ENCODE measurements at places on chromosomes 1 and 21.

DNA sequence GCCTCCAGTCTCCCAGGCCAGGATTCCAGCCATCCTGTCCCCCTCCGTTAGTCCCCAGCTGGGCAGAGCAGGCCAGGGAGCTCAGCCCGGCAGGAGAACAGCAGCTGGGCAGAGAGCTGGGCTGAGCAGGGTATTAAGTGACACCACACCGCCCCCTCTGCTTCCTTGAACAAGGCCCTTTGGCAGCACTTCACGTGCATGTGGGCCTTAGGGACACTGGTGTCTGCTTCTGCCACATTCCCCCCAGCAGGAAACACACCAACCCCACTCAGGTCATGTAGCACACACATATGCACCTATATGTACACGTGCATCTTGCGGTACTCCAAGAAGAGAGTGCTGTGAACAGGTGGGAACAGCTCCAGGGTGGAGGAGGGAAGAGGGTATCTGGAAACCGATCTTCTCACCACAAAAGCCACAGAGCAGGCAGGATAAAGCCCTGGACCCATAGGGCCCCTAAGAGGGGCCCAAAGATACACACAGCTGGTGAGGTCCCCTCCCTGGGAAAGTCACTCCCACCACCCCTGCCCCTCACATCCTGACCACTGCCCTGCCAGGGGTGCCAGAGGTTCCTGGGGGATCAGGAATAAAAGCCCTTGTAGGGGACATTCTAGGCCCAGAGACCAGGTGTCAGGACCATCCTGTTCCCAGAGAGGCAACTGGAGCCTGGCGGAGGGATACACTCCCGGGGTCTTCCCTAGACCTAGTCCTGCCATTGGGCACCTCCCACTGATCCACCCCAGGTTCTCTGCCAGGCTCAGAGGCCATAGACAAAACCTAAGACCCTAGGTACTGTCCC lies 4.5 kb downstream of the EPHA2 start:
- DNase-seq = no peak

DNA sequence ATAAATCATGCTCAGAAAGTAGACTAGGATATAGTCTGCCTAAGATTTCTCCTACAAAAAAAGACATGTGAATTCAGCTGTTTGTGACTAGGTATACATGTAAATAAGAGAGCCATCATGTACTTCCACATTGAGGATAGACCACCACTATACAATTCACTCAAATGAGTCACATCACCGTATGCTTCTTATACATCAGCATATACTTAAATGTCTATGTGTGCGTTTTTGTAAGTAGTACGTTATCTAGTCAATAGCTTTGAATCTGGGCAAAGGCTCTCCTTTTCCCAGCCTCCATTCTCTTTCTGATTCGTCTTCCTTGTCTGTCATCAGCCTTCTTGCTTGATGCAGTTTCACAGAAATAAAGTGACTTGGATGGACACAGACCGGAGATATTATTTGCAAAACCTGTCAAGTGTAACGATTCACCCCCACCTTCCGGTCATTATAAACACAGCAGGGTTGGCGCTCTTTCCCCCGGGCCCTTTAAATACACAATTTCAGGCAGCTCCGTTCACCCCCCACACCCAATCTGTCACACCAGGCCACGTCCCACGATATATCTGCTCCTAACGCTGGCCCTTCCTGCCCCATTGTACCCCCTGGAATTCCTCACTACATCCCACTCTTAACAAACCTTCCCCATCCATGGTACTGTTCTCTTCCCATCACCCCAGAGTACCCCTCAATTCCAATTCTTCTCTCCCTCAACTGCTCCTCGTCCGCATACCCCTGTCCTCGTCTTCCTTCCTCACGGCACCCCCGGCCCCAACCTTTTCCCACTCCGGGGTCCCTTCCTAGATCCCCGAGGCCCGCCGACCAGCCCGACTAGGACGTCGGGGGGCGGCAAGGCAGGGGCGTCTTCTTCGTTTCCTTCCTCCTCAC lies 636 bp downstream of the VAMP4 start:
- DNase-seq = peak; percentile 38

- no peak for DNase-seq
These were observed 22.3 kb upstream of the ZZZ3 start for GRCh38 chr1:77704736-77705135.

DNA sequence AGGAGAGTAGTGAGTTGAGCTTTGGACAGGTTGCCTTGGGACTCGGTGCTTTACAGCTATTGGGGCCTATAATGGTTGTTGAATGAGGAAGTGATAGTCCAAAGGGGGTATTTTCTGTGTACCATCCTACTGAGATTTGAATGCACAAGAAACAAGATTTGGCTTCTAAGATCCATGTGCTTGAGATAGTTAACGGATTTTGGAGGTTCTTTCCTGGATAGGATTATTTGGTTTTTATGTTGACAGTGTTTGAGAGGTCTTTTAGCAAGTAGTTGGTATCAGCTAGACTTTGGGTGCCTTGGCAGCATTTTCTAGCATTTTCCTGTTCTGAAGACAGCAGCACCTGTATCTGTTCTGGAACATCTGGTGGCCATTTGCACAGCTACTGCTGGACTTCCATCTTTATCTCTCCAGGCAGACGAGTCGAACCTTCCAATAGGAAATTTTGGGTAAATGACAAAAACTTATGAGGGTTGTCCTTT lies 3.6 kb upstream of the SCAF4 start:
- no peak for DNase-seq

DNA sequence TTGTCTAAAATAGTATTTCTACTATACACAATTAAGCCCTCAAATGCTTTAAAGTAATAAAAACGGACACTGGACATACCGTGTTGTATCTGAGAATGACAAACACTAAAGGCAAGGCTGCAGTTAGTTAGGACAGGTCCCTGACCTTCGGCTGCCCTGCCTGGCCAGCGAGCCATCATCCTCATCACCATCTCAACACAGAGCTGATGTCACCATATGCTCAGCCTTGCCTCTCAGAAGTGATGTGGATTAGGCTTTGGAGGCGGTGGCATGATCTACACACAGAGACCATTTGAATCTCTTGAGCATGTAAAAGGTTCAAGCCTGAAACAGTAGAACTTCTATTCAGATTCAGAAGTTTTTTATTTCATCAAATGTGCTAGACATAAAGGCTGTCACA lies 244.7 kb downstream of the SDCCAG8 start:
- no peak for DNase-seq

- DNase-seq = no peak
These were observed 32.0 kb downstream of the LHX9 start for GRCh38 chr1:197948926-197949899.

- DNase-seq = no peak
These were observed 78.6 kb downstream of the RGS2 start for GRCh38 chr1:192887426-192887825.

DNA sequence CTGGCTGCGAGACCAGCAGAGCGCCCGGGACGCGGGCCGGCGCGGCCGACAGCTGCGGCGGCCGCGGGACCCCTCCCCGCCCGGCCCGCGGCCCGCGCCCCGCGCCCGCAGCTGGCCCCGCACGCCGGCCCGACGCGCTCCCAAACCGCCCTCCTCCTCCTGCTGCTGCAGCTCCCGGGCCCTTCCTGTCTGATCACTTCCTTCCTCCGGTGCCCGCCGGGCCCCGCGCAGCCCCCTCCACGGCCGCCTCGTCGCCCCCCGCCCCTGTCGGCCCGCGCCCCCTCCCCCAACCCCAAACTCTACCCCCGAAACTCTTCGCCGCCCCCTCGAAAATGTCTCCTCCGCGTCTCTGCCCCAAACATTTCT lies 594 bp downstream of the LUZP1 start:
- DNase-seq = no peak

DNA sequence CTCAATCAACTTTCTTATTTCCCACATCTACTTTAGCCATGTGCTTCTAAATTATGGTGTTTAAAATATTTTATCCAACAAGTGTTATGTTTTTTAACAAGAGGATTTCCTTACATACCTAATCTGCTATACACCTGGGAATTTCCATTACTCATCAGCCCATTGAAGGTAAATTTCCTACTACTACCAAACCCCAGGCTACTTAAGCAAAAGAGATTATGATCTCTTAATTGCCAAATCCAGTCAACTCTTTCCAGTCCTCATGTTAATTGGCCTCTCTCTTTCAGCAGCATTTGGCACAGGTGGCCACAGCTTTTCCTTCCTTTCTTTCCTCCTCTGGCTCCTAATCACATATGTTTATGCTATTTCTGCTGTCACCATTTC lies 5.1 kb upstream of the C1orf162 start:
- no peak for DNase-seq

- peak; percentile 20 for DNase-seq
These were observed 351 bp downstream of the MIXL1 start for GRCh38 chr1:226223786-226224244.

DNA sequence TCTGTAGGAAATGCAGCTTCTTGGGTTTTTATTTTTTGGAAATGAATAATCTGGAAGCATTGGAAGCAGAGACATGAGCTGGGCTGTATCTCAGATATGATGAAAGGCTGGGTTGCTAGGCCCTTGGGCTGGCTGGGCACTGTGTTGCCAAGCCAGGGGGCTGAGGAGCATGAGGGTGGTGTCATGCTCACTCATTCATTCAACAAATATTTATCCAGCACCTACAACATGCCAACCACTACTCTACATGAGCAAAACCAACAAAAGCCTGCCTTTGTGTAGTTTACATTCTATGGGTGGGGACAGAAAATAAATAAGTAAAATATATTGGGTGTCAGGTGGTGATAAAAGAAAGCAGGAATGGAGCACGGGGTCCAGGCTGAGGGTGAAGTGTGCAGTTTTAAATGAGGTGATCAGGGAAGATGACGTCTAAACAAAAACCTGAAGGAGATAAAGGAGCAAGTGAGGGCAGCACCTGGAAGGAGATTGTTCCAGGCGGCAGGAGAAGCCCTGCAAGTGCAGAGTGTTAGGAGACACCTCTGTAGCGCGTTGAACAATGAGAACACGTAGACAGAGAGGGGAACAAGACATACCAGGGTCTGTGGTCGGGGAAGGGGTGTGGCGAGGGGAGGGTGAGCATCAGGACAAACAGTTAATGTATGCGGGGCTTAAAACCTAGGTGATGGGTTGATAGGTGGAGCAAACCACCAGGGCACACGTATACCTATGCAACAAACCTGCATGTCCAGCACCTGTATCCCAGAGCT lies 10.9 kb downstream of the TAGLN2 start:
- DNase-seq = no peak

- no peak for DNase-seq
These were observed 36.4 kb downstream of the MAP3K7CL start for GRCh38 chr21:29166853-29167252.

DNA sequence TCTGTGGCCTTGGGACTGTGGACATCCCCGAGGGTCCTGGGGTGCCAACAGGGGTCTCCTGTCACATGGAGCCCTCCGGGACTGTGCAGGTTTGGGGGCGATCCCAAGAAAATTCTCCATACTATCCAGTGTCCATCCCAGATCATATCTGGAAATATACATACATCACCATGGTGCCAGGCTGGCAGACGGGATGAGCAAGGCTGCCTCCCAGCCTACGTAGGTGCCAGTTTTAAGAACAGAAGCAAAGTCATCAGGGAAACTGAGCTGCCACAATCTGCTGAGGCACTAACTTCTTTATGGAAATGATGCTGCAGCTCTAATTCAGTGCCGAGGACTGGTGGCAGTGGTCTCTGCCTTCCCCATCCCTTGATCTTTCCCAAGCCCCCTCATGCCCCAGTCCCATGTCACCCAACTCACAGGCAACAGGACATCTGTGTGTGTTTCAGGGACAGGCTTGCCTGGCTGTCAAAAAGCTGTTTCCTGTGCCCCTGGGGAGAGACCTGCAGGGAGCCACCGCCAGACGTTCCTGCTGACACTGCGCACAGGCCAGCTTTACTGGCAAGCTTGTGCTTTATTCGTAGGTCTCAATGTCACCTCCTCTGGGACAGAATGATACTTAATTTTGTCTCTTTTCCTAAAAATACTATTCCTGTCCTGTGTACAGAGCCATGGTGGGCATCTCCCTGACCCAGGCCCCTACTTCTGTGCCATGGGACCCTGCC lies 15.5 kb downstream of the TEX35 start:
- DNase-seq = no peak

- DNase-seq = no peak
These were observed 54.7 kb upstream of the F3 start for GRCh38 chr1:94596260-94596659.

- DNase-seq = peak; percentile 50
These were observed 80.4 kb upstream of the ADAMTS5 start for GRCh38 chr21:27047283-27047657.

DNA sequence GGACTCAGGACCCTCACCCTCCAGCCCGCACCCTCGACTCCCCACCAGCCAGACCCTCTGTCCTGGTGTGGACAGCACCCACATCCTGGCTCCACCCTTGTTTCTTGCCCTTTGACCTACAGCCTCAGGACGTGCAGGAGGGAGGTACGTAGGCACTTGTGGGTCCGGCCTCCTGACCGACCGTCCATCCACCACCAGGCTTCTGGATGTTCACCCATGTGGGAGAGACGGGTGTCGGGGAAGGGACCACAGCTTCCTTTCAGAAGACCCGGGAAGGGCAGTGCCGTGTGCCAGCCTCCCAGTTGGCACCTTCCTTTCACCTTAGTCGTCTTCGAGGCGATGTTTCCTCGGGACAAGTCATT lies 61.4 kb downstream of the PRKCZ start:
- DNase-seq = no peak

DNA sequence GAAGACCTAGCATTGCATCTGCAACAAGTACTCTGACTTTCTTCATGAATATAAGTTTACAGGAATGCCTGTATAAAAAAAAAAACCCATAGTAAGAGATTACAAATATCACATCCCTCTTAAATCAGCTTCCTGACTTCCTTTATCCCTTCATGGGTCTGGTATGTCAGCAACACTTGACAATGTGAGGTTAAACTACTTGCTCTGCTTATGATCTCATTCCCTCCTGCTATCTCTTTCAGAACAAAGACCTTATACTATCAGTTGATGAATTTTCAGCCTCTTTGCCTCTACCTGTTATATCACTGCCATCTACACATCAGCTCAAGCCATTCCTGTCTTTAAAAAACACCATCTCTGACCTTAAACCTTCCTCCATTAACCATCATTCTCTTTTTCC lies 130.9 kb upstream of the SAMSN1 start:
- DNase-seq = no peak

GRCh38 chr21:27743971-27744564 lies 777.2 kb upstream of the ADAMTS5 start:
- no peak for DNase-seq

- peak; percentile 87 for DNase-seq
These were observed 129.0 kb downstream of the APP start for GRCh38 chr21:26041431-26042180.

DNA sequence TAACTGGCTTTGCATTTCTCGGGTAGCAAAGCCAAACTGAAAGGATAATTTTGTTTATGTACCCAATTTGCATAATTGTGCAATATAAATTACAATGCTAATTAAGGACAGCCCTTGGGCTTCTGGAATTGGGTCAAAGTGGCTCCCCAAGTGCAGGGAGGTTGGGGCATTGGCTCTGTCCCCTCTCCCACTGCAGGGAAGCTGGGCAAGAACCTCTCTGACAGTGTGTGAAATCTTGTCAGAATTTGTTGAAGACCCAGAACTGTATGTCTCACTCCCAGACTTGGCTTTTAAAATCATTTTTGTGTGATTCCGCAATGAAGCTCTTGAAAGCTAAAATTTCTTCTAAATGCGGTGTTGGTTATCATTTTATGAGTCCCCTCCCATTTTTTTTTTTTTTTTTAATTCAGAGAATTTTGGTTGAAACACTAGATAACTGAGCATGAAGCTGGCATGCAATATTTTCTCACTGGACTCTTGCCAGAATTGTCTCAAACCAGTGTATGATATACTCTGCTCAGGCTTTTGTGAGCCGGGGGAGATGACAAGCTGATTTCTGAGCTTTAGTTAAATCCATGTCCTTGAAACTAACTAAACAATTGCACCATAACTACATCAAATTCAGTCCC lies 878.9 kb upstream of the CXADR start:
- peak; percentile 36 for DNase-seq

- DNase-seq = peak; percentile 59
These were observed 640.2 kb downstream of the PTPRC start for GRCh38 chr1:199279067-199279466.

- peak; percentile 72 for DNase-seq
These were observed 10.7 kb upstream of the IFNAR1 start for GRCh38 chr21:33314111-33314510.

Data from iris pigment epithelial cell (primary cell).